ENCODE measurements at places on chromosomes 12 and 14. TPM values are rescaled to one million over a fixed set of nuclear protein-coding genes. Genes with fewer than 3 reads are reported as not detected.

Gene FAM181A
- not detected for total RNA-seq

DNA sequence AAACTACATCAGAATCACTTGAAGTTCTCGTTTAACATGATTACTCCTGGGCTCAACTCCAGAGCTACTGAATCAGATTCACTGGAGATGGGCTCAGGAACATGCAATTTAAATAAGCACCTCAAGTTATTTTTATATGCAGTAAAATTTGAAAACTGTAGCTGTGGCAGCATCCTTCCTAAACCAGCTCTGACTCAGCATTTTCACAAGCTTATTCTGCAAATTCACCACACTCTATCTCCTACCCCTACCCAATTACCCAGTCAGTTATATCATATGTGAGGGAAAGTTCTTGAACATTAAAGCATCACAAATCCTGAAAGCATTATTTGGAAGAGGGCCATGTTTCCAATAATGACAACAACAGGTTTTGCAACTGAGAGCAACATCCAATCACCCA lies 24.2 kb upstream of the LRRC9 start:
- DNase-seq = no peak

DNA sequence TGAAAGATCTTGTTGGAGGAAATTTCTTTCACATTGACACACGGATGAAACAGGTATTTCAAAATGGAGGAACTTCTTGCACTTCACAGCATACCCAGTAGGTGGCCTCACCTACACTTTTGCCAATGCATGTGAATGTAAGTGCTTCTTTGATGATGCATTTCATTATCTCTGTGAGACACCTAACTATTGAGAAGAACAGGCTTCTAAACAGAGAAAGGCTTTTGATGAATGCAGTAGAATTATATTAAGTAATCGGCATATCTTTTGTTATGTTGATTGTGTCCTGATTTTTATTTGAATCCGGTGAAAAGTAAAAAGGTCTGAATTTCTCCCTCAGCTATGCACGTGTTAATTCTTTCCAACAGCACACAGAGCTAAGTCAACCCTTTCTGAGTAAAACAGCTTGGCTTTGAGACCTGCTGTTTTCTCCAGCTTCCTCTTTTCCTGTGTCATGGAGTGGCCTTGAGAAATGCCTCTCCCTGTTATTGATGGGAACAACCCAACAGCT lies 399.0 kb downstream of the NAV3 start:
- DNase-seq = peak; percentile 41

Gene CLEC6A
- 0.09 TPM for total RNA-seq

DNA sequence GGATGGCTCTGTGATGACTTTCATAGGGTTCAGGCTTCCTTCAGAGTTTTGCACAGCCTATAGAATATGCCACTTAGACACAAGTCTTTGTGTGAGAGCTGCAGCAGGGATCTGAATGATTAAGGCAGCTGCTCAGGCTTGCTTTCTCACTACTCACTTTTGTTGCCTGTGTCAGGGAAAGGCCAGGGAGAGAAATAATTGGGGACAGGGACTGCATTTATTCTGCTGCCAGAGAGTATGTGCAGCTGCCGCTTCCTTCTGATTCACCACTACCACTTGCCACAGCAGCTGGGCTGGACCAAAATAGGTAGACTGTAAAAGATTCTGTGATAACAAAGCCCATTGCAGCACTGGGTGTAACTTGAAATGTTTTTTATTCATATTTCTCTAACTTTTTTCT lies 49.7 kb downstream of the TRMT5 start:
- no peak for DNase-seq

GRCh38 chr14:96037891-96038557 lies 1.1 kb upstream of the C14orf132 start:
- DNase-seq = no peak

DNA sequence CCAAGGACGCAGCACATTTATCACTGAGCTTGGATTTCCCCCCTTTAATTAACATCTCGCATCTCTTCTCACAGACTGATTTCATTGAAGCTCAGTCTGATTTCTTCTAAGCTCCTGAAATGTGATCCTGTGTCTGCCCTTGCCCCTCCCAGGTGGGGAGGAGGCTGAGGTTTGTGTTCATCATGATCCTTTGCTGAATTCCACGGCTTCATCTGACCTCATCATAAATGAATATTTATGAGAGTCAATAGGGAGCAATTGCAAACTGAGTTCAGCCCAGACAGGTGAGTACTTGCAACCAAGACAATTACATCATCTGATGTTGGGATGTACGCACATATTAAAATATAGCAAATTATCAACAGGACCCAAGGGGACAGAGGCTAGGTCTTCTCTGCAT lies 72.4 kb downstream of the MAP1LC3B2 start:
- no peak for DNase-seq

DNA sequence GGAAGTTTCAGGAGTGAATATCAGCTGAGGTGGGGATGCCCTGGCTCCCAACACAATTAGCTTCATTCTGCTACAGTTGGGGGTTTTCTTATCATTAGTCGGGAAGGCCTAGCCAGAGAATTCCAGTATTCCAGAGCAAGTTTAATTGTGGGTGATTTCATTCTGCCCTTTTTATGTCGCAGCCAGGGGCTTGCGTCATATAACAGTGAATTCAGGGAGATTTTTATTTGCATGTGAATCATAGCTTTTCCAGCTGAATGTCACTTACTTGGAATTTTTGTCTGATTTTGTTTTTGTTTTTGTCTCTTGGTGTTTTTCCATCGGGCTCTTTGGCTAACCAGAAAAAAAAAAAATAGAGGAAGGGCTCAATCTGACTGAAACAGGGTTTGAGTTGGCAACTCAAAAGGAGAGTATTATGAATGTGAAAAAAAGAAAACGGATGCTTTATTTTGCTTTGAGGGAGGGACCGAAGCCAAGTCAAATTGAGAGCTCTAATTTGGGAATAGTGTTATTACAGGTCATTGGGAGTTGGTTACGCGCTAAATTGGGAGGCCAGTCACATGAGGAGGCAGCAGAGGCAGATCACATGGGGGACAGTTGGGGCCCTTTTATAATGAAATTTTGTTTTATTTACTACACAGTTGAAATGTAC lies 119.4 kb downstream of the SAMD4A start:
- no peak for DNase-seq

DNA sequence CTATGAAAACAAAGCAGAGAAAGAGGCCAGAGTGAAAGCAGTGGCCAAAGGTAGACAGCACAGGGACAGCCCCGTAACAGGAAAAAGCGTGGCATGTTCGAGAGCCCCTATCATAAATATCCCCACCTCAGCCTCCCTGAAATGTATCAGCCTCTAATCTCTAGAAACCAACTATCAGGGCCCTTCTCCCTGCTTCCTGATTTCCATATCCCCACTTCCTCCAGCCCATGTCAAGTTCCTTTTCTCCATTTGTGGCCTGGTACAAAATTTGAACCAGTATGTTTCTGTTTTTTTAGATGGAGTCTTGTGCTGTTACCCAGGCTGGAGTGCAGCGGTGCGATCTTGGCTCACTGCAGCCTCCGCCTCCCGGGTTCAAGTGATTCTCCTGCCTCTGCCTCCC lies 16.9 kb downstream of the DEPDC4 start:
- no peak for DNase-seq

DNA sequence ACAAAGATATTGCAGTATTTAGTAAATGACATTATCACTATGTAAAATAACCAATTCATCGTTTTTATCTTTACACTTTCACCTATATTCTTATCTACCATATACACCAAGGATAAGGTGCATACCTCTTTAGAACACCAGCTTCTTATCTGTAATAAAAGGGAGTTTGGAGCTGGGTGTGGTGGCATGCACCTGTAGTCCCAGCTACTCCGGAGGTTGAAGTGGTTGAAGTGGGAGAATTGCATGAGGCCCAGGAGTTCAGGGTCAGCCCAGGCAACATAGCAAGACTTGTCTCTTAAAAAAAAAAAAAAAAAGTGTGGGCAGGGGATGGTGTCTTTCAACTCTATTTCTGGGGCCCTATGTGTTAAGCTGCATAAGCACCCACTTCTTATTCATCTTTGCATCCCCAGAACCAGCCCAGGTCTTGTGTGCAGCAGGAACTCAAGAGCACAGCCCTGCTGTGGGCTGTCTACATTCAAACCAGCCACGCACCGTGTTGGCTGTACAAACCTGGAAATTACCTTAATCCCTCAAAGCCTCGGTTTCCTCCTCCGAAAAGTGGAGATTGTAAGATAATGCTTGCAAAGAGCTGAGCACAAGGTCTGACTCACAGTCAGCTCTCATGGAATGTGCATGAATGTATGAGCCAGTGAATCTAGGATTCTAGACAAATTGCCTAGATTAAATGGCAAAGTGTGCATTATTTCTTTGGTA lies 256.6 kb upstream of the FOXN3 start:
- no peak for DNase-seq

- no peak for DNase-seq
Observed at GRCh38 chr12:126201981-126202537, 1136.8 kb downstream of the AACS start.

- DNase-seq = no peak
Observed at GRCh38 chr14:72780751-72781150, 113.2 kb downstream of the DPF3 start.

GRCh38 chr12:28313631-28314030 lies 123.4 kb downstream of the CCDC91 start:
- peak; percentile 77 for DNase-seq

Gene GRIP1
- 3.9 TPM for total RNA-seq

DNA sequence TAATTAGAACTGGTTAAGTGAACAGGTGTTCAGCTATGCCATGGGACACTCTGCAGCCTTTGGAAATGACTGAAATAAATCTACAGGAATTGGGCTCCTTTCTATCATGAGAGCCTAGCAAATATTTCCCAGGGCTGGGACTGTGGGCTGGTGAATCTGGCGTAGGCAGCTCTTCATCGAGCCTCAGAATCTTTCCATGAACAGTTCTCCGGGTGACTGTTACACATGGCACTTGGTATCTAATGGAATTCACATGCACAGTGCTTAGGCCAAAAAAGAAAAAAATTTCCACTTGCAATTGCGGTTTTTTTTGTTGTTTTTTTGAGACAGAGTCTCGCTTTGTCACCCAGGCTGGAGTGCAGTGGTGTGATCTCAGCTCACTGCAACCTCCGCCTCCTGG lies 32.1 kb downstream of the PRKAB1 start:
- no peak for DNase-seq

- DNase-seq = no peak
Observed at GRCh38 chr12:50425589-50426258, 25.0 kb downstream of the LARP4 start.

DNA sequence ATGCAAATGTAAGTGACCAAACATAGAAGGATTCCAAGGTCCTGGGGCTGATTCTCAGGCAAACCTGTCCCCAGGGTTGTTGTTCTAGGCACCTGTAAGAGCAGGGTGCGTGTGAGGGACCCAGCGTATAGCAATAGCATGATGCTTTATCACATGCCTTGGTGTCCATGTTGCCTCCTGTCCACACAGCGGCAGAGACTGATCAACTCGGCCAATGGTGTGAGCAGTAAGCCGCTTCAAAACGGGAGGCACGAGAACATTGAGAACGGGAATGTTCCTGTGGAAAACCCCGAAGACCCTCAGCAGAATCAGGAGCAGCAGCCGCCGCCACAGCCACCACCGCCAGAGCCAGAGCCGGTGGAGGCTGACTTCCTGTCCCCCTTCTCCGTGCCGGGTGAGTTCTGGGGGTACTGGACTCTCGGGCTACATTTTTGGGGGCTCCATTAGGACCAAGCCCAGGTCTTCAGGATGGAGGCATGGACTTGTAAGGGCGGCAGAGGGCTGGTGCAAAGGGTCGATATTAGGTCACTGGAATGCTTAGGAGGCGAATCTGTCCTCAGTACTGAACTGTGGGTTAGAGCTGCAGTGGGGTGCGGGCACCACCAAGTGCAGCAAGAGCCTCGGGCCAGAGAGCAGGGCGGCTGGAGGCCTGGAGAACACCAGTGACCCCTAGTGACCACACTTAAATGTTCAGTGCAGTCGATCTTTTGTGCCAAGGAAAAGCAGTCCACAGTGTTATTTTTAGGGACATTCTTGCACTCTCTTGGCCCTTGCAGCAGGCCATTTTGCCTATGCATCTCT lies 57.2 kb upstream of the RIN3 start:
- no peak for DNase-seq

GRCh38 chr12:33609910-33610309 lies 170.3 kb upstream of the SYT10 start:
- no peak for DNase-seq

DNA sequence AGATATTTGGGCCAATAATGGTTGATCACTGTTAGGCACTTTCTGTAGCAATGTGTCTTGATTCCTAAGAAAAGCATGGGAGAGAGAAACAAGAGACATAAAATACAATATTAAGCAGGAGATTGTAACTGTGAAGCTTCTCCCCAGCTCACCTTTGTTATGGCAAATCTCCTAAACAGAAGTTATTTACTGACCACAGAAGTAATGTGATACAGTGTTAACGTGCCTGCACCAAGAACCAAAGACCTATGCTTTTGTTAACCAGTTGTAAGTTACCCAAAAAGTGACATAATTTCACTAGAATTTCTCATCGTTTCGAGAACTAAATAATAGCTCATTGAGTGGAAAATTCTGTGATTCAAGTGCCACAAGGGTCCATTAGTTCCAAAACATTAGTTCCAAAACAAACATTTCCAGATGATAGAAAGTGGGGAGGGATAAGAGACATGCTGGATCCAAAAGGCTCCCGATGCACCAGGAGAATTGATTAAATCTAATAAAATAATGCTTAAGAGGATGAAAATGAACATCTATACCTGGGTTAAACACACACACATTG lies 14.3 kb downstream of the RERG start:
- no peak for DNase-seq

- no peak for DNase-seq
Observed at GRCh38 chr12:104758771-104759170, 199.3 kb downstream of the SLC41A2 start.

DNA sequence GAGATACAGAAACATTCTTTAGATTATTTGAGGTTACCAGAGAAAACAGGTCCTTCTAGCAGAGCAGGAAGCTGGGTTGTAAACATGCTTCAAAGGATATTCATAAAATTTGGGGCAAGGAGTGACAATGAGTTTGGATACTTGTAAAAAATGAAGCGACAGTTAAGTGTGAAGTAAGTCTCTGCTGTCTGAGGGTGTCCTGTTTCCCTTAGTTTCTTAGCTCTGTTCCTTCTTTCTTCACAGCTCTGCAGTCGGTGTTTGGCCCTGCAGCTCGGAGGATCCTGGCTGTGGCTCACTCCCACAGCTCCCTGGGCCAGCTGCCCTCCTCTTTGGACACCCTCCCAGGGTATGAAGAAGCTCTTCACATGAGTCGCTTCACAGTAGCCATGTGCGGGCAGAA lies 10.8 kb downstream of the TMEM52B start:
- no peak for DNase-seq

- DNase-seq = no peak
Observed at GRCh38 chr12:68841717-68842116, 33.7 kb downstream of the MDM2 start.

DNA sequence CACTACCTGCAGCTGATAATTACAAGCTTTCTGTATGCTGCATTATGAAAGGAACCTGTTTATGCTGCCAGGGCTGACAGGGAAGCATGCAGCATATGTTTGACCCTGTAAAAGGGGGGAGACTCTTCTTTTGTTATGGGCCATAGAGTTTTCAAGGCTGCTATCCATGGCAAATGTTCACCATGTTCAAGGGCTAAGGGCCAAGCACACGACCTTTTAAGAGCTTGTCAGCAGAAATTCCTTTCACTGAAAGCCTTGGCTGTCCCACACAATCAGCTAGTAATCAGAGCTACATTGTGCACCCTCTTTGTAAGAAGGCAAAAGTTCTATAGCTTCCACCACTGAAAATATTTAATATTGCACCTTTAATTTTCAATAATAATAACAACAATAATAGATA lies 74.2 kb upstream of the MBIP start:
- DNase-seq = no peak
